ENCODE measurements at places on chromosomes 4 and X.

DNA sequence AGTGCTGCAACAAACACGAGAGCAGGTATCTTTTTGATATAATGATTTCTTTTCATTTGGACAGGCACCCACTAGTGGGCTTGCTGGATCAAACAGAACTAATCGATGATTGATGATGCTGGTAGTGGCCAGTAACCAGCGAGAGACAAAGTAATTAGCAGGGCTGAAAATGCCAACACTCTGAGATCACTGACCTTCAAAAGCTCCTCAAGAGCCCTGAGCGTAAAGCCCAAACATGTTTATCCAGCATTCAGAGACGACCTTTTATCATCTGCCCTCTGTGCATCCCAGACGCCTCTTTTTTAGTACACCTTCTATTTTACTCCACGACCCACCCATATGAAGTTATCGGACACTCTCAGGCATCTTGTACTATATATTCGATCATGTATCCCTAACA lies 186.2 kb downstream of the PRDM5 start:
- no peak for DNase-seq

DNA sequence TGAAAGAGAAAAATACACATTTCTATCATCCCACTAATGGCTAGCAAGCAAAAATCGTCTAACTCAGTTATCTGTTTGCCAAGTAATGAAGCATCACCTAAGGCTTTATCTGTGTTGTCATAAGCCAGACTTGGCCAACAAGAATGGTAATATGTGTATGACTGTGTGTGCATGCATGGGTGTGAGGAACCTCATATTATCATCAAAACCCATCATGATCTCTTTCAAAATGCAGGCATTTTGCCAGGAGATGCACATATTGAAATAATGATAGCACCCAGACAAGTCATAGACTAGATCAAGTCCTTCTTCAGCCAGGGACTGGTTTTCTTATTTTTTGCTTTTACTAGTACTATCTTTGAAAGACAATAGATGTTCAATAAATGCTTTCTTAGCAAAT lies 172.5 kb upstream of the FMR1 start:
- no peak for DNase-seq

- no peak for DNase-seq
These were observed 336.8 kb upstream of the PPARGC1A start for GRCh38 chr4:24226667-24227066.

DNA sequence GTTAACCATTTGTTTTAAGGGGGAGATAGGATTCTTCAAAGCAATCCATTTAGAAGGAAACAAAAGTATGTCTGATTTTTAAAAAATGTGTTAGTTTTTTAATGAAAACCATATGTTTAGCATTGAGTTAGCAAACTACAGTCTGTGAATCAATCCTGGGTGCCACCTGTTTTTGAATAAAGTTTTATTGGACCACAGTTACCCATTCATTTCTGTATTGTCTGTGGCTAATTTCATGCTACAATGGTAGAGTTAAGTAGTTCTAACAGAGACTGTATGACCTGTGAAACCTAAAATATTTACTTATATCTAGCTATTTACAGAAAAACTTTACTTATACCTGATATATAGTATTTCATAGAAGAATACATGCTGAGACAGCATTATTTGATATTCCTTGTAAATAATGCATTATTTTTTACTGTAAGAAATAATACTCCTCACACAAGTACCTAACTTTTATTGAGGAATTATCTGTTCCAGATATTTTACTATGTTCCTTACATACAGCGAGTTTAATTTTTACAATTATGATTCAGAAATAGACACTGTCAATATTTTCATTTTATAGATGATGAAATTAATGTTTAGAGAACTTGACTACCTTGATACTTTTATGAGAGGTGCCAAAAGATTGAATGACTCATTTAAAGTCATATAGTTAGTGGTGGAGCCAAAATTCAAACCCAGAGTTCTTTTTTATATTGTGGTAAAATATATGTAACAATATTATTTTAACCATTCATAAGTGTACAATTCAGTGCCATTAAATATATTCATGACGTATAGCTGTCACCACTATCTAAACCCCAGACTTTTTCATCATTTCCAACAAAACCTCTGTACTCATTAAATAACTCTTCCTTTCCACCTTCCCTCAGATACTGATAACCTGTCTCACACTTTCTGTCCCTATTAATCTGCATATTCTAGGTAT lies 122.0 kb downstream of the GLUD2 start:
- no peak for DNase-seq

GRCh38 chrX:154730253-154730891 lies 20.5 kb downstream of the GAB3 start:
- no peak for DNase-seq

DNA sequence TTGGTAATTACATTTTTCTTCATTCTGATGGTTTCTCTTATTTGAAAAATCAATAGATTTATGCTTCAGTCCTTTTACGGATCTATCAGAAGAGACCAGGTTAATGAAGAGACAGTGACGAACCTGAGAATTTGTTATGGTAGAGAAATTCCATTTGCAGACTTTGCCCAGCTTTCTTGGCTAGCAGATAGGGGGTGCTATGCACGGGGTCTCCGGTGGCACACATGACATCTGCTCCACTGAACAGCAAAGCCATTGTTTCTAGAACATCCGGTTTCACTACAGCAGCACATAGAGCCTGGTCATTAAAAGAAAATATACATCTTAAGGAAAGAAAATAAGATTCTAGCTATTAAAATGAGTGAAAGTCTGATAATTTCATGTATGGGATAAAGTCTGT lies 85.1 kb downstream of the ARAP2 start:
- no peak for DNase-seq

- DNase-seq = no peak
These were observed 200.9 kb downstream of the DHRSX start for GRCh38 chrX:2299871-2300270.

GRCh38 chrX:28901637-28902036 lies 314.4 kb downstream of the IL1RAPL1 start:
- DNase-seq = no peak

Measured in GM19239 (cell line).